ENCODE measurements at places on chromosomes 3 and 15.
A peak's percentile ranks its signal among the peaks of the same experiment; 100 is the strongest.

GRCh38 chr3:59247402-59247841, 197.6 kb upstream of the CFAP20DC start:
- no peak for DNase-seq

DNA sequence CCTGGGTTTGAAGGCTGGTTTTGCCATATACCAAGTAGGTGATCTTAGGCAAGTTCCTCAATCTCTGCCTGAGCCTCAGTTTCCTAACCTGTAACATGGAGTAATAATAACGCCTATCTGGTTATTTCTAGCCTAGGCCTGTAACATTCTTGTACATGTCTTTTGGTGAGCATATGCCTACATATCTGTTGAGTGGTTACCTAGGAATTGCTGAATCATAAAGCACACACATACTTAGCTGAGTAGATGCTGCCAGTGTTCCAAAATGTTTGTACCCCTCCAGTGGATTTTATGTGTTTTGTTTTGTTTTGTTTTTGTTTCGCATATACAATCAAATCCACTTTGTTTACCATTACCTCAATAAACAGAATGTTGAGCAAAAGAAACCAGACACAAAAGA, 17.4 kb upstream of the MFGE8 start:
- DNase-seq = no peak

DNA sequence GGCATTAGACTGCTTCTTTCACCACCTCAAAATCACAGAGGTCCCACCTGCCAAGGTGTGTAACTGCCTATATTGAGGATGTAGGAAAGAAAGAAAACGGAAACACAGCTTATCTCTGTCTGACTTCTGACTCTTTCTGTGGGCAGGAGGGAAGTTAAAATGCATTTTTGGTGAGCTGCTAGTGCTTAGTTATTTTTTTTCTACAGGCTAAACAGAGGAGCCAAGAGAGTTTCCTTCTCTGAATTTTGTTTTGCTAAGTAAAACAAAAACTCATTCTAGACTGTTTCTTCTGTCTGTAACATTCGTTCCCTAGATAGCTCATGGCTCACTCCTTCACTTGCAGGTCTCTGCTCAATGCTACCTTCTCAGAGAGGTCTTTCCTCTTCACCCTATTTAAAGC, 18.8 kb upstream of the AMOTL2 start:
- DNase-seq = no peak

DNA sequence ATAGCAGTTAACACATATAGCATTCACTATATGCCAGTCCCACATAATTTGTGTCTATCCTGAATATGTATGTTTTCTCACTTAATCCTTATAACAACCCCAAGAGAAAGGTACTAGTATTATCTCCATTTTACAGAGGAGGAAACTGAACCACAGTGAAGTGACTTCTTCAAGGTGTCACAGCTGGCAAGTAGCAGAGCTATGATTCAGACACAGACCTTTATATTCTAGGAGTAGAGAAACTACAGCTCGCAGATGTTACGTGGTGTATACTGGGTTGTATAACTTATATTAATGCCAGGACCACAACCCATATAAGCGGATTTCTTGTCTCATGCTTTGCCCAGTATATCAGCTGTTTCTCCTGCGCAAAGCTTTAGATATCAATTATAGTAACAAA, 29.5 kb upstream of the ICE2 start:
- no peak for DNase-seq

GRCh38 chr15:85457392-85457968, 77.1 kb downstream of the AKAP13 start:
- DNase-seq = peak; percentile 48

DNA sequence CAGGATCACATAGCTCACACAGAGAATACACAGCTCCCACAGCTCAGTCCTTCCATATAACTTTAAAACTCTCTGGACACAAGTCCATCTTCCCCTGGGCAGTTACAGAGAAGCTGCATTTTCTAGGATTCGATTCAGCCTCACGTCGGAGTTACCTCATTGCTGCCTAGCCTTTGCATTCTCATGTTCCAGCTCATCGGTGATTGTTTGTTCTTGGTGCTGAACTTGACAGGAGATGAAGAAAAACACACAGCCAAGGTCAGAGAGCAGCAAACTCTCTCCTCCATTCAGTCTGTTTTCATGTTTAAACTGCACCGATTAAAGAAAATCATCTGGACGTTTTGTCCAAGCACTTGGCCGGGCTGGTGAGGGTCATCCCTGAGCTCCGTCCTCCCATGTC, 375.5 kb upstream of the CFAP20DC start:
- peak; percentile 75 for DNase-seq

GRCh38 chr3:114219741-114220140, 17.6 kb downstream of the ZNF80 start:
- no peak for DNase-seq

DNA sequence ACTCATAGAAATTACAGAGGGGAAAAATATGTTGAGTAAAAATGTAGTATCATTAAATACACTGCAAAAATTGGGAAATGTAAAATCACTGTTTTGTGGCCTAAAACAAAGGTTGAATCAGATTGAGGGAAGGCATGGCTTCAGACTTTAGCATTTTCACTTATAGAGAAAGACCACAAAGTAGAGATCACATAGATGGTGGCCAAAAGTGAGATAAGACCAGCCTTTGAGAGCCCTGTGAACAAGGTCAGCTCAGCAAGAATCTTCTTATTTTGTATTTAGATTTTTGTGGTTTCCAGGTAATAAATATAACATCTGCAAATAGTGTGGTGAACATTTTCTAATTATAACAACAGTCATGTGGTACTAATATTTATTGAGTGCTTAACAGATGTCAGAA, 544.8 kb upstream of the DPPA4 start:
- no peak for DNase-seq

DNA sequence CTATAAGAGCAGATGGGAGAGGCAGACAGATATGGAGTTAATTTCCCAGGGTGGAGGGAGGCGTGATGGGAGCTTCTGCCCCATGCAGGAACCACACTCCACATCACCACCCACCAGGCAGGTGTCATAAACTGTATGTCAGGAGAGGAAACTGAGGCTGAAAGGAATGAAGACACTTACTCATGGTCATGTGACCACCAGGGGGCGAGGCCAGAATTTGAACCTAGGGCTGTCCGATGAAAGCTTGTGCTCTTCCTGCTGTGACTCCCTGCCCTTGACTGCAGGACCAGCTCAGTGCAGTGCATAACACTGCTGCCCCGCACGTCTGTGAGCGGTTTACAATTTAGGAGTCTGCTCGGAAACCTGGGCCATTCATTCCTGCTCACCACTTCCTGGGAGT, 28.8 kb downstream of the NUP210 start:
- no peak for DNase-seq

- DNase-seq = no peak
These were observed 17.1 kb downstream of the MAGEF1 start for GRCh38 chr3:184694716-184695115.

- DNase-seq = peak; percentile 84
These were observed 4.0 kb downstream of the TM4SF1 start for GRCh38 chr3:149373235-149374125.

GRCh38 chr3:169965562-169966427, 812 bp upstream of the SEC62 start:
- no peak for DNase-seq

GRCh38 chr15:66838671-66839239, 136.7 kb downstream of the SMAD6 start:
- peak; percentile 61 for DNase-seq

DNA sequence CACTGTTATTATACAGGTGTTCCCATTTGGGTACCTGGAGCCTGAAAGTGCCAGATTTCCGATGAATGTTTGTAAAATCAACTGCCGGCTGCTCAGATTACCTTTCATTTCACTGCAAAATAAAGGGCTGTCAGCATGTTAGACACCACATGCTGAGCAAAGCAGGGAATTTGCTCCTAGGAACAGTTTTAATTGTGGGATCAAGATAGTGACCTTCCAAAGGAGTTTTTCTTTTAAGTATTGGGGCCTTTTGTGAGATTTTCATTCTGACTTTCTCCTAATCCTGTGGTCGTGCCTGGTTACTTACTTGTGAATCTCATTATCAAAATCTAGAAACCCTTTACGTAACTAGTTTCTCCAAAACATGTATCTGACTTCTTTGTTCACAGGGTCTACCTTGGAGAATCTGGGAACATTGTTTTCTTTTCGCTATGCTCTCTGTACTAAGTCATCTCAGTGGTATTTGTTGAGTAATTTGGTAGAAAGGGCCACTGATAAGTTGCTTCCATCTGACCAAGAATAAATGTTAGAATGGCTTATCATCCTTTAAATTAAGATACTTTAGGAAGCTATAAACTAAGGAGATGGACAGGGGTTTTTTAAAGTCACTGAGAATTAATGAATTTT, 40.8 kb upstream of the LRTM1 start:
- DNase-seq = peak; percentile 89

DNA sequence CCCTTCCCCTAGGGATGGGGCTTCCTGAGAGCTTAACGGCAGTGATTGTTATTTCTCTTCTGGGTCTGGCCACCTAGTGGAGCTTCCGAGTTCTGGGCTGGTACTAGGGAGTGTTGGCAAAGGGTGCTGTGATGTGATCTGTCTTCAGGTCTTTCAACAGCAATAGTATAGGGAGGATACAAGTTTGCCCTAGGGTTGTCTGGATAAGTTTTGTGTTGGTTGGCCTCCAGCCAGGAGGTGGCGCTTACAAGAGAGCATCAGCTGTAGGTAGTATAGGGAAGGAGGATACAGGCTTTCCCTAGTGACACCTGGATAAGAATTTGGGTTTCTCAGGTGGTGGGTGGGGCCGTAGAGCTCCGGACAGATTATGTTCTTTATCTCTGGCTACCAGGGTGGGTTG, 19.2 kb upstream of the CPOX start:
- no peak for DNase-seq

DNA sequence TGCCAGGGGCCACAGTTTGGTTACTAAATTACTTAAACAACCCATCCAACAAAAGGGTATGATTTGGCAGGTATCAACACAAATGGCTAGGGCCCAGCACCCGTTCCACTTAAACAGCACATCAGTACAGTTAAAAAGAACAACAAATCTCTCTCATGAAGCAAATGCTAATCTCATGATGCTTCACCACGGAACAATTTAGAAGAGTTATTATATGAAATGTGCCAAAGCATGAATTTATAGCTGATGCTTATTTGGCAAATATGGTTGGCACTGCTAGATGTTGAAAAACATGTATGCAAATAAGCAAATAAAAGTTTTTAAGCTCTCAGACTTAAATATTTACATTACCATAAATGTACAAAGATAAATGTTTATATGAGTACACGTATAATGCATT, 2.3 kb downstream of the PEAK1 start:
- DNase-seq = peak; percentile 51

DNA sequence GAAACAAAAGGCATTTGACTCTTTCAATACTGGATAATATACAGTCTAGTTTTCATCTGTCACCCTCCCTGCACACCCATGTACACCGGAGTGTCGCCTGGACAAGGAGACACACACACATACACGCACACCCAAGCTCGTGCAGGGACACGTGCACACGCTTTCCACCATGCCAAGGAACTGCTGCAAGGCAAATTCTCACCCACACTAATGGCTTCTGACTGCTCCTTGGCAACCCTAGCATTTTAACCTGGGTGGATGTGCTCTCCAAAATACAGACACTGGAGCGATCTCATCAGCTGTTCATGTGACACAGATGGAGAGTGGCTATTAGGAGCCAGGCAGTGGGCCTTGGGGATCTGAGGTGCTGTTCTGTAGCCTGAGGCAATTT, 61.6 kb downstream of the MEIS2 start:
- no peak for DNase-seq

GRCh38 chr3:96548073-96548472, 266.3 kb upstream of the EPHA6 start:
- no peak for DNase-seq

- DNase-seq = no peak
These were observed 188.2 kb downstream of the MEGF11 start for GRCh38 chr15:66065325-66065724.

DNA sequence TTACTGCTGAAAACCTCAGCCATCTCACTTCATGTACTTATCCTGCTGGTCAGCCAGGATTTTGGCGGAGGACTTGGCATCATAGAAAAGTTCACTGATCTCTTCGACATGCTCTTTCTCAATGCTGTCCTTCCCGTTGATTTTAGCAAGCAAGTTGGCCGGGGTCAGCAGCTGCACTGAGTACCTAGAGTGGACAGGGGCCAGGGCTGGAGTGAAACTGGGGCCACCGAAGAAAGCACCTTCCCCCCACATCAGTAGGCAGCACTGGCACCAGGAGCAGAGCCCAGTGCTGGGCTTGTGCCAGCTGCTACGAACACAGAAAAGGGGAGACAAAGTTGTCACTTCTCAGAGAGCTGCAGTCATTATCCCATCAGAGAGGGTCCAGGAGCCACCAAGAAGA, 29.0 kb downstream of the SEC61A1 start:
- DNase-seq = no peak

GRCh38 chr3:129974833-129975704, 549 bp downstream of the TRH start:
- DNase-seq = no peak

- no peak for DNase-seq
These were observed 74.0 kb downstream of the UBE2E2 start for GRCh38 chr3:23276913-23277658.

DNA sequence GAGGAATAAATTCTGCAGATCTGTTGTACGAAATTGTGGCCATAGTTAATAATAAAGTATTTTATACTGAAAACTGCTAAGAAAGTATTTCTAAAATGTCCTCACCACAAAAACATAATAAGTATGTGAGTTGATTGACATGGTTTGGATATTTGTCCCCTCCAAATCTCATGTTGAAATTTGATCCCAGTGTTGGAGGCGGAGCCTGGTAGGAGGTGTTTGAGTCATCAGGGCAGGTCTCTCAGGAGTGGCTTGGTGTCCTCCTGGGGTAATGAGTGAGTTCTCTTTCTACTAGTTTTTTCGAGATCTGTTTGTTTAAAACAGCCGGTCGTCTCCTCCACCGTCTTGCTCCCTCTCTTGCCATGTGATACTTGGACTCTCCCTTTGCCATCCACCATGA, 424.1 kb upstream of the KCNMB2 start:
- no peak for DNase-seq

- DNase-seq = peak; percentile 20
These were observed 753 bp upstream of the FES start for GRCh38 chr15:90883526-90883975.

DNA sequence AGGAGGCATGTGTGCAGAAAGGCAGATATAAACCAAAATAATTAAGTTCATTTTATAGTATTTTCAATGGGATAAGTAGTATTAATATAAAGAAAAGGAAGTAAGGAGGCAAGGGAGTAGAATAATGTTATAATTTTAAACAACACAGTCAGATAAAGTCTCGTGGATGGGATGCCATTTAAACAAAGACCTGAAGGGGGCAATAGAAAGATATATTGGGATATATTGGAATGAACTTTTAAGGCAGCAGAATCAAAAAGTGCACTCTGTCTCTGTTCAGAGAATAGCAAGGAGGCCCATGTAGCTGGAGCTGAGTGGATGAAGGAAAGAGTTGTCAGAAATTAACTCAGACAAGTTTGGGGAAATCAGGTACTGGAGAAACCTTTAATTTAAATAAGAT, 158.7 kb downstream of the CGGBP1 start:
- peak; percentile 5 for DNase-seq

DNA sequence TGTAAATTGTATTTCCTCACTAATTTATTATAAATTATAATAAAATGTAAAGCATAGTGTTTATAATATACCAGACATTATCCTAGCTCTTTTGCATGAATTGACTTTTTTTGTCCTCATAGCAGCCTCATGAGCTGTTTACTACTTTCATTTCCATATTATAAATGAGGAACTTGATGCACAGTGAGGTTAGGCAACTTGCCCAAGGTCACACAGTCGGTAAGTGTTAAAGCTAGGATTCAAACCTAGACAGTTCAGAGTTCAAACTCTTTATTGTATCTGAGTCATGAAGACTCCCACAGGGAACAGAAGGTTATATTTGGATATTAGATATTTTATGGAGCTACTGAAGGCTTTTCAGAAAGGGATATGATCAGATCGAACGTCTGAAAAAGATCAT, 322.2 kb upstream of the SATB1 start:
- DNase-seq = no peak

Data from EH (cell line).